ENCODE measurements at places on chromosomes 4 and X.

- DNase-seq, result no peak
Measured at GRCh38 chr4:136302566-136302965, 1229.7 kb downstream of the PCDH18 start.

DNA sequence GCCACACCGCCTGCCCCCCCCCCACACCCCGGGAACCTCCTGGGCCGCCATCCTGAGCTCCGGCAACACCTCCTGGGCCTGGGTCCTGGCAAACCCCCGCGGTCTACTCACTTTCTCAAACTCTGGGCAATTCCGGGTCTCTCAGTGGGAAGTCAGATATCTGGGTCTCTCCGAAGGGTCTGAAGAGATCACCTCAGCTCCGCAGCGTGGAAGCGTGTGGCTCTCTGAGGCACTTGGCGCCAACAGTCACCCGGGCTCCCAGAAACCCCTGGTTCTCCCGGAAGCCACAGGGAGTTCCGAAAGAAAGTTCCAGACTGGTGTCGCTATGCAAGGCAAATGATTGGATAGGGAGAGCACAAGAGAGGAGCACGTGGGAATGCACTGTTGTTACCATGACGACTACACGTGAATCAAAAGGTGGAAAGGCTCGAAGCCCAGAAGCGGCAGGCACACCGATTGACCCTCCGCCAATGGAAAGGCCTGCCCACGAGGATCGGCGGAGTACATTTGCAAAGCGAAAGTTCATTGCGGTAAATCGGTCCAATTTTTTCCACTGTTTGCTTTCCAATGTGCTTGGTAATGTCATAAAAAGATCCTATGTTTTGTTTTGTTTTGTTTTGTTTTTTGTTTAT is at the start of gene PNMA6E:
PNMA6E (minus strand) TSS at position 218 of the 632 bp plus-strand sequence. CDS start 2,501 bp downstream, outside the sequence.
- DNase-seq, result no peak

DNA sequence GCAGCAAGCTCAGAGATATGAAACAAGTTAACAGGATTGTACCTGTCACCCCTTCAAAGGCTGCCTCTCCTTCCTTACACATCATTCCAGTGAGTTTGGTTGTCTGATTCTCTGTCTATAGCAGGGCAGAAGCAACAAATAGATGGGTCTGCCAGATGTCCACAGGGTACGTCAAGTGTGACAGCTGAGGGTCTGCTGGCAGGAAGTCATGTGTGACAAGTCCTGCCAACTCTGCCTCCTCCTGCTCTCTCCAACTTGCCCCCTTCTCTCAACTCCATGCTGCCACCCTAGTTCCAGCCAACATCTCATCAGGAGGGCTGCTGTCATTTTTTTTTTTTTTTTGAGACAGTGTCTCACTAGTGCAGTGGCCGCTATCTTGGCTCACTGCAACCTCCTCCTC is 109.2 kb downstream of the NSUN7 start:
- DNase-seq, result no peak

- DNase-seq, result no peak
Measured at GRCh38 chr4:134470544-134470943, 269.0 kb upstream of the PABPC4L start.

GRCh38 chr4:142009751-142010150 is 373.4 kb downstream of the IL15 start:
- no peak for DNase-seq

DNA sequence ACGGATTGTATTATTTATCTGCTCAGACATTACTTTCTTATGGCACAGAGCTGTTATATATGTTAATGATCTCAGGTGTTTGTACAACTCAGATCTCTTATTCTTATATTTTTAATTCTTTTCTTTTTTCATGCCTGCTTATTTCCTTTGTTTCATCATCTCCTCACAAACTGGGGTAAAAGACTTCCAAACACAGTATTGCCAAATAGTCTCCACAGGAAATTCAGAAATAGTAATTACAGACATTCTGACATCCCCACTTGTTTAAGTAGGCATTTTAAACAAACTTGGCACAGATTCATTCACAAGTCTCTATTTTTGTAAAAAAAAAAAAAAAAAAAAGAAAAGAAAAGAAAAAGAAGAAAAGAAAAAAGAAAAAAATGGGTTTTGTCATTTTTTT is 129.7 kb upstream of the USP38 start:
- DNase-seq, result no peak
